ENCODE measurements at places on chromosomes 12 and 14. TPM values are rescaled to one million over a fixed set of nuclear protein-coding genes. Genes with fewer than 3 reads are reported as not detected.

The PTPN21 gene
- total RNA-seq = 4.0 TPM

DNA sequence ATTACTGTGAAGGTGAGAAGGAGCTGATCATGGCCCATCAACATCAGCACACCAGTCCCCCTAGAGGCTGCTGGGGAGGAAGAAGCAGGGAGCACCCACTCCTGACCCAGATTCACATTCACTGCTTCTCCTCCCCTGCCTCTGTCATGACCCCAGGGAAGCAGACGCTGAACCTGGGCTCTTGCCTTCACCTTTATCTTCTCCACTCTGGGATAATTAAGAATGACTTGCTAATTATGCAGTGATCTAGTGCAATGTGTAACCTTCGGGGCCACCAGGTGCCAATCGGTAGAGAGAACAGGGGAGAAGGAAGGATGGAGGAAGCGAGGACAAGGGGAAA, 44.4 kb upstream of the IQSEC3 start:
- no peak overlapping the region for H3K27ac ChIP-seq
- H3K4me1 ChIP-seq = no peaks in the 10 kb centered on the region
- no peak overlapping the region for H3K4me3 ChIP-seq
- DNase-seq = no peak
- no peaks in the 10 kb centered on the region for H3K36me3 ChIP-seq

The KRT78 gene
- 1.5 TPM for total RNA-seq

The NFATC4 gene
- 76.3 TPM for total RNA-seq

DNA sequence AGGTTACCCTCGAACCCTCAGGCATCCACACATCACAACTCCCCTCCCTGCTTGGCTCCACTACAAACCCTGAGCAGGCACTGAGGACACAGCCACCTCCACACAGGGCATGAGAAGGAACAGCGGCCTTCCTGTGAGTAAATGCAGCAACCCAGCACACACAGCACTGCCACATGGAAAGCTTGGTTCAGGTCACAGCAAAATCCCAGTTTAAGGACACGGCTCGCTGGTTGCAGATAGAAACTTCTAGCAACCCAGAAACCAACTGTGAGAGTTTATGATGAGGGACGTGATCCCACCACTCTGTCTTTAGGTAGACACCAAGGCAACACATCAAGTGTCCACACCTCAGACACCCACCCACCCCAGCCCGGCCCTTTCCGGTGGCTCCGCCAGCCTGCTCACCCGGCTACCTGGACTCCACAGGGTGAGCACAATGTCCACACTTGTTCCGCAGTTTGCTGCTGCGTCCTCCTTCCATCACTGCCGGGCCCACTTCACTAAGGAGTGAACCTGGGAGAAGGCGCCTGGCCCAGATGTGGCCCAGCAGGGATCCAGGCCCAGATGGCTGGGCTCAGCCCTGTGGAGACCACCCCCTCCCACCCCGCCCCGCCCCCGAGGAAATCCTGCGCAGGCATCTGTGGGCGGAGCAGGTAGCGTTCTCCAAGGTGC, 13.2 kb downstream of the CDCA4 start:
- no peak overlapping the region for H3K27ac ChIP-seq
- H3K27me3 ChIP-seq = no peaks in the 10 kb centered on the region
- no peak for DNase-seq

The ISM2 gene
- total RNA-seq = 0.20 TPM

DNA sequence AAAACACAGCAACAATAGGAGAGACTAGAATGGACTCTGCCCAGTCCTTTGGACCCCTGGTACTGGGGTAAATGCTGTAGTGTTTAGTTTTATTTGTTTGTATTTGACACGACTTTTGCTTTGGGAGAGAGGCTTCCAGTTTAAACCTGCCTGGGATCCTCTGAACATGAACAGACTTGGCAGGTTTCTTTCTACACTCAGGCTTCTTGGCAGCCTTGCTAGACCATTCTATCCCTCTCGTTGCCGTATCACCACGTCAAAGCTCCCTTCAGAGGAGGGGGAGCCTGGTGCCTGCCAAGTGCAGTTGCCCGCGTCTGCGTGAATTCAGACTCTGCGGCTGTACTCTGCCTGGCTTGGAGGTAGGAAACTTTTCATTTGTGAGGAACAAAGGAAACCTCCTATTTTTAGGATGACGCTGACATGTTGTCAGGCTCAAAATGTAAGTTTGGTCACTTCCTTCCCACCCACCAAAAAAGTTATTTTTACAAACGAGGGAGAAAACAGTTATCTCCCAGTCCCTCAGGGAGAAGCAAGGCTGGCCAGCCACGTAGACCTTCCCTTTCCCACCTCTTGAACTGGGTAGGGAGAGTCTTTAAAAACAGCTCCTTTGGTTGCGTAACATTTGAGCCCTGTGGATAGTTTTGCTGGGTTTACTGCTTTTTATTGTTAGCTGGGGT, 25.9 kb downstream of the CD9 start:
- no peak for DNase-seq
- peaks cover 25% of the 10 kb centered on the region for H3K36me3 ChIP-seq
- H3K4me3 ChIP-seq = no peak overlapping the region
- peak overlapping the region; percentile 25 for H3K27ac ChIP-seq
- H3K27me3 ChIP-seq = no peaks in the 10 kb centered on the region
- H3K4me1 ChIP-seq = peaks cover 88% of the 10 kb centered on the region

The CLEC6A gene
- total RNA-seq = not detected

- no peaks in the 10 kb centered on the region for H3K27me3 ChIP-seq
- no peak for DNase-seq
- H3K4me1 ChIP-seq = peaks cover 38% of the 10 kb centered on the region
- H3K27ac ChIP-seq = peak overlapping the region; percentile 69
- no peaks in the 10 kb centered on the region for H3K36me3 ChIP-seq
Measured at GRCh38 chr14:60165547-60165876, 314 bp upstream of the DHRS7 start.

The ENDOU gene
- total RNA-seq = 0.39 TPM

DNA sequence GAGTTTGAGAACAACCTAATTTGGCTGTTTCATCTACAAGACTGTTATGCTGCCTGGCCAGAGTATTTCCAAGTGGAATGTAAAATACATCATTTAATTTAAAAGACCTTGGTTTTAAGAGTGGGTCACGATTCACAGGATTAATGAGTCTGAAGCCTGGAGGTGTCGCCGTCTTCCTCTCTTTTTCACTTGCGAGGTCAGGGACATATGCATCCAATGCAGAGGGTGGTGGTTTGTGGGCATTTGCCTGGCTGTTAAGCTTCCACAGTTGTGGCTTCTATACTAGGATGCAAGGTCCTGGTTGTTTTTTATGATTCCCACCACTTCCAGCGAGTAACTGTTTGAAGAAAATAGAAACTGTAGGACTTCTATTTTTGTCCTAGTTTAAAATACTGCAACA, 22.8 kb upstream of the RASSF3 start:
- no peaks in the 10 kb centered on the region for H3K36me3 ChIP-seq
- H3K4me1 ChIP-seq = no peaks in the 10 kb centered on the region
- no peak overlapping the region for H3K4me3 ChIP-seq
- H3K27me3 ChIP-seq = no peaks in the 10 kb centered on the region
- DNase-seq = no peak
- no peak overlapping the region for H3K27ac ChIP-seq

- H3K4me1 ChIP-seq = peaks cover 28% of the 10 kb centered on the region
- H3K27ac ChIP-seq = no peak overlapping the region
- DNase-seq = peak; percentile 61
- H3K27me3 ChIP-seq = no peaks in the 10 kb centered on the region
Measured at GRCh38 chr14:69631509-69631908, 20.1 kb downstream of the SUSD6 start.

- H3K4me3 ChIP-seq = no peak overlapping the region
- DNase-seq = no peak
- 0 out of 2 replicates have a peak, but pooled peaks cover 3% of the 10 kb centered on the region for H3K27me3 ChIP-seq
- H3K36me3 ChIP-seq = no peaks in the 10 kb centered on the region
- no peaks in the 10 kb centered on the region for H3K4me1 ChIP-seq
Measured at GRCh38 chr12:127628645-127629044, 638.3 kb upstream of the TMEM132C start.

GRCh38 chr12:70408004-70408790, 42.1 kb downstream of the KCNMB4 start:
- DNase-seq = no peak
- no peak overlapping the region for H3K27ac ChIP-seq
- no peak overlapping the region for H3K4me3 ChIP-seq
- H3K4me1 ChIP-seq = no peaks in the 10 kb centered on the region

- H3K27ac ChIP-seq = no peak overlapping the region
- DNase-seq = no peak
- H3K27me3 ChIP-seq = no peaks in the 10 kb centered on the region
- H3K4me1 ChIP-seq = peaks cover 55% of the 10 kb centered on the region
Measured at GRCh38 chr12:123073292-123073691, 77.6 kb downstream of the PITPNM2 start.

DNA sequence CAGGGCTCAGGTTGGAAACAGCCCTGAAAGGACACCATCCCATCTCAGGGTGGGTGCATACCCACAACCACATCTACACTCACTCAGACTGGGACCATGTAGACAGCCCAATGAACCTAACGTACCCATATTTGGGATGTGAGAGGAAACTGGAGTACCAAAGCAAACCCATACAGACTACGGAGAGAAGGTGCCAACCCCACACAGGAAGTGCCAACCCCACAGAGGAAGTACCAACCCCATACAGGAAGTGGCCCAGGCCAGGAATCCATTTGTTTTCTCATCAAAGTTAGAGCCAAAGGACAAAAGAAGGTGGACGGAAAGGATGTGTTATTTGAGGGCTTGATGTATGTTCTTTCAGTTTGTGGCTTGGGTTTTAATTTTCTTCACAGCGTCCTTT, 19.5 kb upstream of the SPIC start:
- no peak overlapping the region for H3K27ac ChIP-seq
- no peak for DNase-seq
- no peak overlapping the region for H3K4me3 ChIP-seq
- peaks cover 16% of the 10 kb centered on the region for H3K4me1 ChIP-seq
- H3K27me3 ChIP-seq = no peaks in the 10 kb centered on the region
- no peaks in the 10 kb centered on the region for H3K36me3 ChIP-seq
